Dermis microvascular lymphatic vessel endothelial cell (primary cell): ENCODE measurements at places on chromosomes 4 and X.

- no peak for DNase-seq
Measured at GRCh38 chr4:120064887-120065286, 1.8 kb downstream of the MAD2L1 start.

- peak; percentile 4 for DNase-seq
Measured at GRCh38 chrX:134396174-134396573, 63.8 kb upstream of the HPRT1 start.

DNA sequence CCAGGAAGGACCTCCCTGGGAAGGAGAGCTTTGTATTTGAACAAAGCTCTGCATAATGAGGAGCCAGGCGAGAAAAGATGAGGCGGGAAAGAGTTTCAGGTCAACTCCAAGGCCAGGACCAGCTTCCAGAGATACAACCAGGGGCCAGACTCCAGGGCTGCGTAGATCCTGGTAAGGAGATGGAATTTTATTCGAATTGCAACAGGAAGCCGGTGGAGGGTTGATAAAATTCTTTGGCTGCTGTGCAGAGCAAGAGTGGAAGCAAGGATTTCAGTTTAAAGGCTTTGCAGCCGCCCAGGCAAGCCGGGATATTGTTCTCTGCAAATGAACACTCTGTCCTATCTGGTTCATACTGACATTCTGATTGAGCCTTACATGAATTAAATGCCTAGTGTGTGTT lies 40.2 kb upstream of the CBR4 start:
- DNase-seq: peak; percentile 75

GRCh38 chr4:138450546-138451275 lies 208.6 kb upstream of the SLC7A11 start:
- DNase-seq: no peak

DNA sequence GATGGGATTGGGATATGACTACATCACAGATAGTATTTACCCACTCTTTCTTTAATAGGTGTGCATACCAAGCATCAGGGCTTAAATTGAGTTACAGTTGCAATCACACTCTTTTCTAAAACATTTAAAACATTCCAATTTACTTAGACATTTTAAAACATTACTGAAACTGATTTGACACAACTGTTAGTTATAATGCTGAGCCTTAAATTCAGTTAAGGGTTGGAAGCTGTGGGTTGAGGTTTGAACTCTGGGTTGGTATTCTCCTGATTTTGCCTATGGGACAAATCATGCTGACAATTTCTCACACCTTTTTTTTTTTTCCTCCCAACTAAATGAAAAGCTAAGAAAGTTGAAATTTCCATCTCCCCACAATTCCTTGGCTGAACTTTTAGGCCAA lies 16.3 kb downstream of the SLIT2 start:
- DNase-seq: no peak

GRCh38 chrX:45449982-45450381 lies 249.3 kb upstream of the DIPK2B start:
- DNase-seq: no peak

GRCh38 chr4:40808926-40809457 lies 59.2 kb downstream of the NSUN7 start:
- DNase-seq: no peak
